CD4-positive, alpha-beta memory T cell (primary cell): ENCODE measurements at places on chromosomes 3 and 15. TPM values are rescaled to one million over a fixed set of nuclear protein-coding genes. Genes with fewer than 3 reads are reported as not detected.

Gene TGM4
- polyA plus RNA-seq = not detected

DNA sequence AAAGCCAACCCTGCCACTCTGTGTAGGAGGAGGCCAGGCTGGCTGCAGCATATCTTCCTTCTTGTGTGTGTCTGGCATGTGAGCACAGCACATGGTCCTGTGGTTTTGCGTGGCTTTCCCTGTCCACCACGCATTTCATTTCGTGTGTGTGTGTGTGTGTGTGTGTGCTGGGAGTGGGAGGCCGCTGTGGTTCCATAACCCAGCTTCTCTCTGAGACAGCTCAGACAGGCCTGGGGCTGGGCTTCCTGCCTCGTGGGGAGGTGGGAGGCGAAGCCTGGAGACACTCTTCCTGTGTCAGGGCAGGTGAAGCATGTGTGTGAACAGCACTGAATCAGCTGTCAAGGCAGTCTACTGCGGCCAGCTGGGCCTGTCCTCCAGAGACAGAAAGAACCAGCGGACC lies 16.0 kb upstream of the MRPS22 start:
- no peak for DNase-seq

DNA sequence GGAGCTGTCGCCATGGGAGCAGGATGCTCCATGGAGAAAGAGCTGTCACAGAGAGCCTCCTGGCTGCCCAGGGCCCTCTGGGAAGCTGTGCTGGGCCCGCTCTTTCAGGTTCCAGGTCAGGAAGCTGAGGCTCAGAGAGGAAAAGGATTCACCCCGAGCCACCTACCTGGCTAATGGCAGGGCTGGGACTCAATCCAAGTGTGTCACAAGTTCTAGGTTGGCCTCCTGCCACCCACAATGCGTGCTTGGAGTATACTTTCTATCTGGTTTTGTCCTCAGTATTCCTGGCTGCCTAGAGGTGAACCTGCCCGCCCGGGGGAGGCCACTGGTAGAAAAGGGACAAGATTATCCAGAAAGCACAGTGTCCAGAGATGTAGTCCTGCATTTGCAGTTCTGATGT lies 23.6 kb downstream of the FAH start:
- DNase-seq = no peak

- no peak for DNase-seq
These were observed 128.5 kb downstream of the LSAMP start for GRCh38 chr3:116316771-116317170.
